ENCODE measurements at places on chromosomes 13 and 19.

- no peak for DNase-seq
Measured at GRCh38 chr13:39105110-39105509, 66.9 kb downstream of the NHLRC3 start.

GRCh38 chr19:31658993-31659896 is 310.0 kb upstream of the TSHZ3 start:
- no peak for DNase-seq

GRCh38 chr13:75316427-75316826 is 165.5 kb downstream of the TBC1D4 start:
- no peak for DNase-seq

- DNase-seq, result no peak
Measured at GRCh38 chr13:44416301-44416700, 42.7 kb downstream of the SERP2 start.

- no peak for DNase-seq
Measured at GRCh38 chr19:47026889-47027288, 7.3 kb downstream of the NPAS1 start.

GRCh38 chr13:72692884-72693514 is 34.4 kb downstream of the MZT1 start:
- DNase-seq, result no peak

- DNase-seq, result no peak
Measured at GRCh38 chr19:28905996-28906395, 307.0 kb downstream of the UQCRFS1 start.

GRCh38 chr13:100497389-100497788 is 91.2 kb downstream of the GGACT start:
- no peak for DNase-seq

DNA sequence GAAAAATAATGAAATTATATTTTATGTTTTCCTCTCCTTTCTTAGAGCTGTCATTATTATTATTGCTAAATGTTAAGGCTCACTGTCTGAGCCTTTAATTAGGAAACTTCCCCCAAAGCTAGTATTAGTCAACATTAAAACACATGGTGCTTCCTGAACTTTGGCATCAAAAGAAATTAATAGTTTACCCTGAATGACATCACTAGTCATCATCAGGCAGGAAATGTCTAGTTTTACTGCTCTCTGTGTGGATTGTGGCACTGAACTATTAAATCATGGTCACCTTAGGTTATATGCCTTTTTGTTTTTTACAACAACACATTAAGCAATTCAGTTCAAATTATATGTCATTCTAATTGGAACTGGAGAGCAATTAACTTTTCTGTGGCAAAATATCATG is 595.5 kb downstream of the SLITRK1 start:
- DNase-seq, result no peak

DNA sequence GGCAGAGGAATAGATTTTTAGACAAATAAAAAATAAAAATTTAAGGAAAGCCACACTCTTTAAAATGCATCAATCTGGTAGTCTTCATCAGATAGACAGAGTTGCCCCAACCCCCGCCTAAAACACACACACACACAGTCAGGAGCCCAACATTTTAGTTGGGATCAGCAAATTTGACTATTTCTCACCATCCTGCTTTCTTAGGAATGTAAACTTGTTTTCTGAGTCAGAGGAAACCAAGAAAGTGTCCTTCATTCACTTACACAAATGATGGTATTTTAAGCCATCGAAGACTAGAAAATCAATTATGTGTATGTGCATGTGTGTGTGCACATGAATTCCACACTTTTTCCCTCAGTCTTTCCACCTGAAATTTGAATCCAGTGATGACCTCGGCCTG is 1657.5 kb downstream of the SLITRK1 start:
- no peak for DNase-seq

GRCh38 chr13:48551329-48551728 is 18.4 kb upstream of the RCBTB2 start:
- no peak for DNase-seq

- DNase-seq, result no peak
Measured at GRCh38 chr19:47486900-47487299, 2.9 kb upstream of the KPTN start.

DNA sequence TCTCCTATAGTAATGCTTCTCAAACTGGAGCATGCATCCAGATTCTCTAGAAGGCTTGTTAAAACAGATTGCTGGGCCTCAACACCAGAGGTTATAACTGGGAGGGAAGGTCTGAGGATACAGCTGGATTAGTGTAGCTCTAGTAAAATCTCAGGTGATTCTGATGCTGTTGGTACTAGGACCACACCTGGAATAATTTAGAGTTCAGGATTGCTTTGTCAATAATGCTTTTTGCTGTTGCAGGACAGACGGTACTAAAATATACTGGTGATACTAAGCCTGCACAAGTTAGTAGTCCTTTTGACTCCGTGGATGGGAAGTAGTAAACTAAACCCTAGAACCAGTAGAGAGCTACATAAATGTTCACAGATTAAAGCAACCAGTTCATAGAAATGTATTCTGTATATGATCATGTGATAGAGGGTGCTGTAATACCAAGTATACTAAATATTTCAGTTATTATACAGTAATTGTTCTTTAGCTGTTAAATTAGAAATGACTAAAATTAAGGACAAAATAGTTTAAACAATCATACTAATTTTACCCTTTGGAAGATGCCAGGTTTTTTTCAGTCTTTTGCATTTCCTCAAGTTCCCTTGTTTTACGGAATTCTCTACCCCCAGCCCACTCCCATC is 258.2 kb upstream of the STARD13 start:
- no peak for DNase-seq

GRCh38 chr19:29540114-29540513 is 14.3 kb downstream of the VSTM2B start:
- no peak for DNase-seq

- DNase-seq, result no peak
Measured at GRCh38 chr19:8248348-8249328, 39.5 kb downstream of the CERS4 start.

GRCh38 chr19:6610934-6611852 is 20.2 kb upstream of the CD70 start:
- DNase-seq, result no peak

GRCh38 chr19:17183858-17184321 is 31.3 kb upstream of the USE1 start:
- no peak for DNase-seq

DNA sequence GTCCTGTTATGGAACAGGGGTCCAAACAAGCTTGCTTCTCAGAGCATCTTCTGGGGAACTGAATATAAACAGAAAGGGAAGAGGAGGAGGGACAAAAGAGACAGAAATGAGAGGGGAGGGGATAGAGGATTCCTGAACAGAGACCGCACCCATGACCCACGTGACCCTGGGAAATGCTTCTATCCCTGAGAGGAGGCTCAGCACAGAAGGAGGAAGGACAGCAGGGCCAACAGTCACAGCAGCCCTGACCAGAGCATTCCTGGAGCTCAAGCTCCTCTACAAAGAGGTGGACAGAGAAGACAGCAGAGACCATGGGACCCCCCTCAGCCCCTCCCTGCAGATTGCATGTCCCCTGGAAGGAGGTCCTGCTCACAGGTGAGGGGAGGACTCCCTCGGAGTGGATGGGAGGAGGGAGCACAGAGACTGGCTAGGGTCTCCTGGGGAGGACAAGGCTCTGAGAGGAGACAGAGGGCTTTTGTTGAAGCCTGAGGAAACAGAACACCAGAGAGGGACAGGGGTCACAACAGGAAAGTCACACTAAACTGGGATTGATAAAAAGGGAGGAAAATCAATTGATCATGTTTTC is at the start of gene CEACAM6:
Gene CEACAM6, plus strand, starts transcription at position 203 of the 586 bp plus-strand sequence. Its CDS starts 109 bp downstream, at position 312.
- no peak for DNase-seq

- DNase-seq, result no peak
Measured at GRCh38 chr13:60837806-60838205, 440.8 kb downstream of the TDRD3 start.

DNA sequence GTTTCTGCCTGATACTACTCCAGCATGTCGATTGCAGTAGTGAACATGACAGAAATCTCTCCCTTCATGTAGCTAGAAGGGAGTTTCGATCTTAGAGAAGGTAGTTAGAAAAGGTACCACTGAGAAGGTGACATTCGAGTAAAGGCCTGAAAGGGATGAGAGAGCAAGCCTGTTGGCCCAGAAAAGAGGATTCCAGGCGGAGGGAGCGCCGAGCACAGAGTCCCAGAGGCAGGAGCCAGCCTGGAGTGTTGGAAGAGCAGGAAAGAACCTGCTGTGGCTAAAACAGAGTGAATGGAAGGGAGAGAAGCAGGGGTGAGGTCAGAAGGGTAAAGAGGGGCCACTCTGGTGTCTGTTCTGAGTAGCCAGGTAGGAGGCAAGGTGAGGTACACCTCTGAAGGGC is 52.5 kb downstream of the GARRE1 start:
- no peak for DNase-seq

DNA sequence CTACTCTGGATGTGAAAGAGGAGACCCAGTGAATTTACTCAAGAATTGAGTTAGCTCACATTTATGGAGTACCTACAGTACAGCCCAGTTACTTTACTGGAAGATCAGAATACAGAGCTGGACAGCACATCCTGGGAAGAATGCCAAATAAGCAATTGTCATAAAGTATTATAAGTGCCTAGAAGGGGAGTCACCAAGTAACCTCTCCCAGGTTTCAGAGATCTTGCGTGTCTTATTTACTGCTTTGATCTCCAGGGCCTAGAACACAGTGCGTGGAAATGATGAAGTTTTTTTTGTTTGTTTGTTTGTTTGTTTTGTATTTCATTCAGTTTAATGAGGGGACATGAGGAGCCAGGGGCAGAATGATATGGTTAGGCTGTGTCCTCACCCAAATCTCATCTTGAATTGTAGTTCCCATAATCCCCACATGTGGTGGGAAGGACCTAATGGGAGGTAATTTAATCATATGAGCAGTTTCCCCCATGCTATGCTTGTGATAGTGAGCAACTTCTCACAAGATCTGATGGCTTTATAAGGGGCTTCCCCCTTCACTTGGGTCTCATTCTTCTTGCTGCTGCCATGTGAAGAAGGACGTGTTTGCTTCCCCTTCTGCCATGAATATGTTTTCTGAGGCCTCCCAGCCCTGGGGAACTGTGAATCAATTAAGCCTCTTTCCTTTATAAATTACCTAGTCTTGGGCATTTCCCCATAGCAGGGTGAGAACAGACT is 5.2 kb downstream of the GARRE1 start:
- no peak for DNase-seq

DNA sequence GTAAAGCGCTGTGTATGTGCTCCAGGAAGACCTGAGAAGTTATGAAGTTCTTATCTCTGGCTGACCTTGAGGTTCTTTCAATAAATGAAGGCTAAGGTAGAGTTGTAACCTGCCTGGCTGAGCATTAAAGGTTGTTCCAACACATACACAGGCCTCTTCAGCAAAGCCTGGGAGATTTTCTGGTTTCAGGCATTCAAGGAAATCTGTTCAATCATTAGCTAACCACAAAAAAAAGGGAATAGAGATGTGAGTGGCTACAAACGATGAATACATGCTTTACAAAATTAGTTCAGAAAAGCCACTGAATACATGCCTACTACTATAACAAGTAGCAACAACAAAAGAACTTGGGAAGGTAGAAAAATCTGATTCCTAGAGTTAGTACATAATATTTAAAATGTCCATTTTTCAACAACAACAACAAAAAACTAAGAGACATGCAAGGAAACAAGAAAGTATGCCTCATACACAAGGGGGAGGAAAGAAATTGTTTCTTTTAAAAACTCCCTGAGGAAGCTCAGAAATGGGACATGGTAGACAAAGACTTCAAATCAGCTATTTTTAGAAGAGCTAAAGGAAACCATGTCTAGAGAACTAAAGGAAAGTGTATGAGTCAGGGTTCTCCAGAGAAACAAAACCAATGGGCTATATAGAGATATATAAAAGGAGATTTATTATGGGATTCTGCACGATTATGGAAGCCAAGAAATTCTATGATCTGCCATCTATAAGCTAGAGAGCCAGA is 191.5 kb upstream of the IPO5 start:
- no peak for DNase-seq

- DNase-seq, result no peak
Measured at GRCh38 chr13:33745370-33746324, 72.3 kb upstream of the RFC3 start.

DNA sequence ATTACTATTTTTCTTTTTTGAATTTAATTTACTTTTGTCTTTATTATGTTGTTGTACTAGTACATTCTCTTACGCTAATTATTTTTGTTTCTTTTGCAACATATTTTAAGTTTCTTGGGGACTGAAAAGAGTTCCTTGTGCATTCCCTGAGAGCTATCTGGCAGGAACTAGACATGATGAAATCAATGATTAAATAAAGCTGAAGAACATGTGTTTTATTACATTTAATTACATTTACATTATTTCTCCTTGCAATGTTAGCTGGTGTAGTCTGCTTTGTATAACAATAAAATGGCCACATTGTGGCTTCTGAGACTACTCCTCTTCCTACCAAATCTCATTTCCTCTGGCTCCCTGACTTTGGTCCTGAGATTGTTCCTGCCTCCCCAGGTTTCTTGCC is 244.9 kb downstream of the NDFIP2 start:
- no peak for DNase-seq

GRCh38 chr19:24159707-24160106 is 72.7 kb downstream of the ZNF254 start:
- DNase-seq, result no peak

GRCh38 chr19:49892716-49893115 is 4.0 kb downstream of the IL4I1 start:
- DNase-seq, result no peak

DNA sequence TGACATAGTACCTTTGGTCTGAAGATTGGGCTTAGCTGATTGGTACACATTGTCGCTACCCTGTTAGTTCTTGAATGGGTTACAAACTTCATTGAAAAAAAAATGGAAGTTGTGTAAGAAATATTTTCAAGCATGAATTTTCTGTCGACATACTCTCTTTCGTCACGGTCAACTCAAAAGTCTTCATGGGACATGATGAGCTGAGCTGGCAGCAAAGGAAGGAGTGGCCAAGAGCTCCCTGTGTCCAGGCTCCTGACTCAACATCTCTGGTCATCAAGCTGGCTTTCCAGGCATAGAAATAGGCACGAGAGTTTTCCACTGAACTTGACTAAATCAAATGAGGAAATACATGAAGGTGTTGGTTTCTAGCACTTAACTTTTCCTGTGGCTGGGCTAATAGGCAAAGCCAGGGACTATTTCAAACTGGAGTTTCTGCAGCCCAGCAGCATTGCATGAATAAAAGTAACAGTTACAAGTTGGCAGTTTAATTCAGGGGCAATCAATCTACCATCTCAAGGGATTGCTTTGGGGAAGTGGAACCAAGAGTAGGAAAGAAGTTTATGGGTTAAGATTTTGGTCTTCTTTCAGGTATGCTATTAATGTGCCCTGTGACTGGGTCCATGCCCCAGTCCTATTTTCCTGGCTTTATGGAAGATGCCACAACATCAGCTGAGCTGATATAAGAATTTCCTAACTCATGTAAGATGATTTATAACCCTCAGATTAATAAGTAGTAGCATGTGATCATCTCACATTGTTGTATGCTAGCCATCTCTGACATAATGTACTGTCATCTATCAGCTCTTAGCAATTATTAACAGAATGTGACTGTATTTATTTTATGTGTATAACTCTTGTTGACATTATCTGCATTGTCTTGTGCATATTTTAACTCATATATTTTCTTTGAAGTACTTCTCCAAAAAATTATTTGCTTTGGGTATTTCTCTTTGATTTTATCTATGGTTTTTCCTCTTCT is 385.8 kb downstream of the DLEU7 start:
- no peak for DNase-seq

- no peak for DNase-seq
Measured at GRCh38 chr19:6161271-6161850, 25.9 kb downstream of the ACSBG2 start.
